Stimulated activated naive CD8-positive, alpha-beta T cell treated with anti-CD3 and anti-CD28 coated beads, Interleukin-15, Interleukin-2, amounts not matched to agents 100 U/mL and 50 U/mL, for 24 hours (primary cell): ENCODE measurements at places on chromosomes 3 and 15.

DNA sequence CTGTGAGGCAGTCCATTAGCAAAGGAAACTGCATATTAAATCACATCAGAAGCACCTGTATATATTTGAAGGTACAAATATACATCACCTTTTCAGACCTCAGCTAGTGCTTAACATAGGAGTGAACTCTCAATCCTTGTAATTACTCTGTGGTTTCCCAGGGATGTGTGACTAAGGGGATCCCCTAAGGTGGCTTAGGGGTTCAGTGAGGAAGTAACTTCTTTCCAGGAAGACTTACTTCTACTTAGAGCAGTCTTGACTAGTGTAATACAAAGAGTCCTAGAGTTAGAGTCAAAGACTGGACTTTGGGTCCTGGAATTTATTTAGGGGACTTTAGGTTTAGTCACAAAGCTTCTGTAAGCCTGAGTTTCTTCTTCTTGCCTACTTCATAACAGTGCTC lies 8.7 kb upstream of the SUMF1 start:
- no peak for DNase-seq

DNA sequence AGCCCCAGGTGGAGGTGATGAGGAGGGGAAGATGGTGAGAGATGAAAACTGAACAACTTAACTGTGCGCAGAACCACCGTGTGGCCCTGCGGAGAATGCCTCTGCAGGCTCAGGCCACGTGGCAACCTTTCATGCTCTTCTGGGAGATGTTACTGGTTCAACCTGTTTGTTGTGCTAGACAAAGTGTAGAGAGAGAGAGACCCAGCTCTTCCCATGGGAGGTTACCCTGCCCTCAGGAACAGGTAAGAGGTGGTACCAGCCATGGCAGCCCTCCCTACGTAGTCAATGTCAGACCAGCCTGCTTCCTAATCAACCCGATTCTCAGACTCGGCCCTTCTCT lies 37.0 kb upstream of the HACD2 start:
- no peak for DNase-seq

DNA sequence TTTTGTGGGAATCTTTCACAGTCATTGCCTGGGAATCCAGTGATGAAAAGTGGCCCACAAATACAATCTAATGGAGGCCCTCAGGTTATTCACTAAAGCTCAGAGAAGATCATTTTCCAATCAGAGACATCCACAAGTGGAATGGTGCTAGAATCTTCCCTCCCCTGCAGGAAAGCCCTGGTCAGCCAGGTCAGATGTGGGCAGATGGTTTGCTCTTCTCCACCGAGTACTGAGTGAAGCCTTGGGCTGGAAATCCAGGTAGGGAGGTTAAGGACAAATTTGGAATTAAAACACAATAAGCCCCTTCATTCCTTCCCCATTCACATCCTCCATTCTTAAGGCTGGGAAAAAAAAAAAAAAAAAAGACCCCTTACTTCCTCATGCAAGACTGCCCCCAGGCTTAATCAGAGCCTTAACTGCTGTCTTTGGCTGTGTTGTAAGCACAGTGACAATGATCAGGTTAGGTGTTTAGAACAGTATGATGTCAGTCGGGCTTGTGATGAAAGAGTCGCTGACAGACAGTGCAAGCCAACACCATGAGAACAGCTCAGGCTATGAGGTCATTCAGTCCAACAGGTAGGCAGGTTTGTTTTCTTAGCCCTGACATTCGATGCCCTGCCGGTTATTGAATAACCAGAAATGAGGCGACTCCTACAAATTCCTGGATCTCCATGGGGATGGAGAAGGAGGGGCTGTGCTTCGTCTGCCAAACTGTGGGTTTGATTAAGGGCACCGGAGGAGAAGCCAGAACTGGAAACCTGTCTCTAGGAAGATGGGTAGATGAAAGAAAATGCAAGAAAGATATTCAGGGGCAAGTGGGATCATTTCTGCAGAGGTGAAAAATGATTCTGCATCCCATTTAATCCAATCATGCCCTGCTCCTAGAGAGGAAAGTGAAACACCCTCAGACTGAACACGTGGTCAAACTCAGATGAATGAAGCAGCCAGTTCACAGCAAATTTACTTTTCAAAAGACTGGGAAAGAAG lies 23.5 kb upstream of the HES1 start:
- no peak for DNase-seq

GRCh38 chr15:73053398-73053723 lies 1.1 kb downstream of the NEO1 start:
- no peak for DNase-seq

DNA sequence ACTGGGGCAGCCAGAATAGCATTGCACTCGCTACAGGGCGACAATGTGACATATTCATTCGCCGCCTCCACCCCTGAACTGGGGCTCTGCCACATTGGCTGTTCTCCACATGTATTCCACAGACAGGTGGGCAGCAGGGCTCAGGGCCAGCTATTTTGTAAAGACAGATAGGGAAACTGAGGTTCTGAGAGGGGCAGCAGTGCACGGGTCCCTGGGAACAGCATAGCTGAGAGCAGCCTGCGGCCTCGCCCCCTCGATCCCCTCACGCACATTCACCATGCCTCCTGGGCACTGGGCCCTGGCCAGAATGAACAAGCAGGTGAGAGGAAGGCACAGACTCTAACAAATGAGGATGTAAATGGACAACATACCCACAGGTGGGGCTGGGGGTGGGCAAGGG lies 75.0 kb upstream of the SPATA12 start:
- DNase-seq: no peak

DNA sequence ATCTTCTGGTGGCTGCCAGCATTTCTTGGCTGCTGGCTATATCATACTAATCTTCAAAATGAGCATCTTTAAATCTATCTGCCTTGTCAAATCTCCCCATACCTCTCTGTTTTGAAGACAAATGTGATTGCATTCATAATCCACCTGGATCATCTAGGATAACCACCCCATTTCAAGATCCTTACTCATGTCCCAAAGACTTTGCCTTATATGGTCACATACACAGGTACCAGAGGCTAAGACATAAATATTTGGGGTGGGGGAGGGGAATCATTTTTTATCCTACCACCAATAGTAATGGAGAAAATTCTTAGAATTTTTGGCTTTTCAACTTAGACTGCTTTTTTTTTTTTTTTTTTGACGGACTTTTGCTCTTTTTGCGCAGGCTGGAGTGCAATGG lies 970.8 kb downstream of the PLOD2 start:
- DNase-seq: no peak

- no peak for DNase-seq
These were observed 197.3 kb upstream of the LINGO1 start for GRCh38 chr15:77830051-77830468.

DNA sequence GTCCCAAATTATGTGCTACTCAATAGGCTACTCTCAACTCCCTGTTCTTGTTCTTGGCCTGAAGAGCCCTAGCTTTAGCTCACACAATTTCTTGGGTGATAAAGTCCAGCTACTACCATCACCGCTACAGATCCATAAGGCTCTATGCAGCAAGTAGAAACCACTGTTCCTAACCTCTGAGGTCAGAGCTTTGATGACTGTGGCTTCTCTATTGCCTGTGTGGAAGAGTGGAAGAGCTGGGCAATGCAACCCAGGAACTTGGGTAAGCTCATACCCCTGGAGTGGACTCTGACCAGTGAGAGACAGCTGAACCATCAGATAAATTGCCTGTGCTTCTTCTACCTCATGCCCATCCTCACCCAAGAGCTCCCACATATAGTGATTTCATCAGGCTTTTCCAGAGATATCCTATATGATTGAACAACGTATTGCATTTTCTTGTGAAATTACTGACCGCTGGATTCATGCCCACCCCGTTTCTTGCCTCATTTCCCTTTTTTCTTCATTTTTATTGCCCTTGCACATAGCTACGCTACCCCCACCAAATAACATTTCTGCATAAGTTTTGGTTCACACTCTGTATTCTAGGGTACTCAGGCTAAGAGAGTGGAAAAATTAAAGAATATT lies 172.3 kb upstream of the MBNL1 start:
- DNase-seq: no peak

DNA sequence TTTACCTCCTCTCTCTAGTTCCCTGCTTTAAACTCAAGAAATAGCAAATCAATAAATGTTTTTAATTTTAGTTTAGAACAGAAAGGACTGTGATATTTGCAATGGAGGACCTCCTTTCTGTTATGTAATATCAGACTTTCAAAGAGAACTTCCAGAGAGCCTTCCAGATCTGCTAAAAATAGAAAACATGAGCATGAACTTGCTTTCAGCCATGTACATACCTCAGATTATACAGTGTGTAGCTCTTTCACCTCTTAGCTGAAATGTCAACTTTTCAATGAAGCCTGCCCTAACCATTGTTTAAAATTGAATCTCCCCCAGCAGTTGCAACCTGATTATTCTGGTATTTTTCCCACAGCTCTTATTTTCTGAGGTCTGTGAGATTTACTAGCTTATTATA lies 12.6 kb downstream of the CAPN7 start:
- DNase-seq: no peak

DNA sequence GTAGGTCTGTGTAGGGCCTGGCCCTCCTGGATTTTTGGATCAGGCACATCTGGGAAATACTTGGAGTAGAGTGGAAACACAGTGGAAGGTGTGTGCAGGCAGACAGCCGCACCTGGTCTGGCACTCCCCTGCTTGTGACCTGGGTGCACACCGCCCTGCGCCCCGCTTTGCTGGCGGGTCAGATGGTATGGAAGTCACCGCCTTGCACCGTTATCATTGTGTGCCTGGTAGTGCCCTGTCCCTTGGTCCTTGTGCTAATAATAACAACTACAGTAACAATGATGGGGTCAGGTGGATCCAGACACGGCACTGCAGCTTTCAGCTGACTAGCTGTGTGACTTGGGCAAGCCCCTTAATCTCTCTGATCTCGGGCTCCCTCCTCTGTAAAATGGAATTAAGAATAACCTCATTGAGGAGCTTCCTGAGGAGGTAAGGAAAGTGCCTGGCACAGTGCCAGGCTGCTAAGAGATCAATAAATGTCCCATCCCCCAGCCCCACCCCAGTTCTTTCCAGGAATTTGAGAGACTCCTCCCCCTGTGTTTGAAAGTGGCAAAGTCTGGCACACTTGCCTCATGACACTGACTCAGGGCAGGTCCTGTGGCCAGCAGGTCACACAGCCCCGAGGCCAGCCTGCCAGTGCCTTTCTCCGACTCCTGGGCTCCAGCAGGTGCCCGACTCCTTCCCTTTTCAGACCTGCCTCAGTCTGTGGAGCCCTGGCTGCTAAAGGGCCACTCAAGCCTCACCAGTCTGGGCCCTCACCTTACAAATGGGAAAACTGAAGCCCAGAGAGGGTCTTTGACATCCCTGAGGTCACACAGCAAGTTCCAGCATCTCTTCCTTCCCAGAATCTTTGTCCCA lies 9.8 kb downstream of the ISG20 start:
- peak; percentile 37 for DNase-seq

DNA sequence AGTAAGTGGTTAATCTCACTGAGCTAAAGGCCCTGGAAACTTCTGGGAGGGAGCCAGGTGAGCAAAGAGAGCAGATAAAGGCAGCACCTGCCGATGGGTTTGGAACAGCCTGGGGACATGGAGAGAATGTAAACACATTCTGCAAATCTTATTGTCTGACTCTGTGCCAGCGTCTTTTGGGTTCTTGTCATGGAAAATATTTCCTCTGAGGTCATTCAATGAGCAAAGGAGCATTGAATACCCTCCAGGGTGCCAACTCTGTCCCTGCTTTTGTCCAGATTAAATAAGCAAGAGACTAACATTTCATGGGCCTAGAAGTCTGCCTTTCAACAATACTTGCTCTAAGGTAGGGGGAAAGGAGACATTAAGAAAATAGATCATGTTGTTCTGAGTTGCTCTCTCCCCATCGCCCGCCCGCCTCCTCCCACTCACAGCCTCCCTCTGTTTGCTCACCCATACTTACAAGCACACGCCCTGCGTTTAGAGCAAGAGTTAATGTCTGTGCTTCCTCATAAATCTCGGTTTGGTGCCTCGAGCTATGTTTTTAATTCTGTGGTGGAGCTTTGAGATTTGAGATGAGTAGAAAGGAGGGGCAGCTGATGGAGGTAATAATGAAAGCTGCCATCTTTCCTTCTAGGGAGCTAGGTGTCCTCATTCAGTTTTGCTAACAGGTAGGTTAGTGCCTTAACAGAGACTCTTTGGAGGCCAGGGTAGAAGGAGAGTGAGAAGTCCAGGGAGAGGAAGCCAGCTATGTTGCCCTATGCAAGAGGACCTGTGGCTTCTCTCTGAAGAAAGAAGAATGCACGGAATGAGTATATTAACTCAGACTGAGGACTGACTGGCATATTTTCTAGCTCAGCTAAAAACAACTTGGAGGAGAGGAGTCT lies 132.9 kb downstream of the TPRG1 start:
- DNase-seq: no peak

GRCh38 chr3:134766290-134766689 lies 28.8 kb upstream of the EPHB1 start:
- no peak for DNase-seq

DNA sequence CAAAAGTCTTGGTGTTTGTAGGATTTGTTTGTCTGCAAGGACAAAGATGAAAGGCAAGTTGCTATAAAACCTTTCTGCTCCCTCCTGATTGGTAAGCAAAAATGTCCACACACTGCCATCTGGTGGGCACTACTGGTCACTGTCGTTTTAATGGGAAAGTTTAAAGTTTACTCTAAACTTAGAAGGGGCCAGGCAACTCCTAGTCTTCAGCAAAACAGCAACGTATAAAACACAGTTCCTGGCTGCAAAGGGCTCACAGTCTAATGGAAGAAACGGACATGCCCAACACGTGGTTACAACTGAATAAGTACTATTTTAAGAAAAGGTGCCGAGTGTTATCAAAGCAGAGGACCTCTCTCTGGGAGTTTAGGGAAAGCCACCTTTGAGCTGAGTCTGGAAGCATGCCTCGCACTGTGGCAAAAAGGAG lies 23.7 kb upstream of the TPRG1 start:
- DNase-seq: peak; percentile 65

DNA sequence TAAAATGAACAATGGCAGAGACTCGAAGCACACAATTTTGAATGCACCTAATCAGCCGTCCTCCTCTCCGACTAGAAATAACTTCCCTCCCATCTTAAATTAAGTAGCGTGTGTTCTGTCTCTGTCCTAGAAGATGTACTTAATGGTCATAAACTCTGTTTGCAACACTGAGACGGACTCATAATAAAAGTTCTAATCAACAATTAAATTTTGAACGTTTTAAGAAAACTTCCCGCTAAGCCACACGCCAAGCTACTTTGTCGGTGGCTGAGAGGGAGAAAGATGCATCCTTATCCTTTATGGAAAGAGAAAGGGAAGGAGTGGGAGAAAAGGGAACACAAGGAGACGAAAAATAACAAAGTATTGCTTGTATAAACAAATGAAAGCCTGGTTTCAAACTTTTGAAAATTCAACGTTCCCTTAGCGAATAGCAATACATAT lies 989 bp downstream of the GNB4 start:
- DNase-seq: no peak

GRCh38 chr3:116256843-116257485 lies 188.3 kb downstream of the LSAMP start:
- no peak for DNase-seq

- DNase-seq: no peak
These were observed 170.1 kb downstream of the IL5RA start for GRCh38 chr3:2940062-2940461.

DNA sequence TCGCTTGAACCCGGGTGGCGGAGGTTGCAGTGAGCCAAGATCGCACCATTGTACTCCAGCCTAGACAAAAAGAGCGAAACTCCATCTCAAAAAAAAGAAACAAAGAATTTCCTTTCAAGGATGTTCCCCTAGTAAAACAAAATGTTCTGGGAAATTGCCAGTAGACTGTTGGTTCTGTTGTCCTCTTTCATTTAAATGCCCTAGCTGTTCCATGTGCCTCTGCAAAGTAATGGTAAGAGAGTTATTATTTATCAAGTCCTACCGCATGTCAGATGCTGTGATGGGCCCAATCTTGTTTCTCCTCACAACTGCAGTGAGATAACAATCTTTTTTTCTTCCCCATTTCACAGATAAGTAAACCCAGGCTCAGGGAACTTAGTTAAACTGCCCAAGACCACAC lies 254.3 kb upstream of the TPM1 start:
- DNase-seq: no peak

- no peak for DNase-seq
These were observed 417.0 kb upstream of the TPM1 start for GRCh38 chr15:62625429-62626033.
